ENCODE measurements at places on chromosomes 6 and 20.

DNA sequence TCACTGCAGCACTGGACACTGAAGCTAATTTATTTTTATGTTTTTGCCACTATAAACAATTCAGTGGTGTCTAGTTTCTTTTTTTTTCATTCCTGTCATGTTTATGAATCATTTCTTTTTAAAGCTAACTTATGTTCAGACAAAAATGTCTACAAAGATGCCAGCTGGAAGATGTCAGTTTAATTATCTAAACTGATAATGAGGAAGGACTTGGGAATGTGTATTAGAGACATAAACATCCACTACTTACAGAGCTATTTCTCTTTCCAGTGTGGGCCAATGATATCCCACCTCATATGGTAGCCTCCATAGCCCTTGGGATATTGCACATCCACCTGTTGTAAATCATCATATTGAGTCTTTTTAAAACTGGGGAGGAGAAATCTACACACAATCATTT is 132.1 kb upstream of the FAM184A start:
- DNase-seq, result no peak

DNA sequence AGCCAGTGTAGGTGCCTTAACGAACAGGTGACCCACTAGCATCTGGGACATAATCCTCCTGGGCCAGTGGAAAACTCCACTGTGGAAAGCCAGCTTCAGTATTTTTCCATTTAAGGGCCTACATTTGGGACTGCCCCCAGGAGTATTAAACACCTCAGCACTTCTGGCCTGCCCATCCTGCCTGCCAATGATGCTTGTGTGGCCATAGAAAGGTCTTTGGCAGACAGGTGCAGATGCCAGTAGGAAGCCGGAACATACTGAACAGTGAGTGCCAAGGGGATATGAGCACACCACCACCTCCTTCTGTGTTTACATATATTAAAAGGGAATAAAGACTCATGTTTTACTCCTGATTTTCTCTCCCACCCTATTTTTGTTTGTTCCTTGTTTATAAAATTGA is 19.9 kb downstream of the MCM8 start:
- DNase-seq, result no peak

DNA sequence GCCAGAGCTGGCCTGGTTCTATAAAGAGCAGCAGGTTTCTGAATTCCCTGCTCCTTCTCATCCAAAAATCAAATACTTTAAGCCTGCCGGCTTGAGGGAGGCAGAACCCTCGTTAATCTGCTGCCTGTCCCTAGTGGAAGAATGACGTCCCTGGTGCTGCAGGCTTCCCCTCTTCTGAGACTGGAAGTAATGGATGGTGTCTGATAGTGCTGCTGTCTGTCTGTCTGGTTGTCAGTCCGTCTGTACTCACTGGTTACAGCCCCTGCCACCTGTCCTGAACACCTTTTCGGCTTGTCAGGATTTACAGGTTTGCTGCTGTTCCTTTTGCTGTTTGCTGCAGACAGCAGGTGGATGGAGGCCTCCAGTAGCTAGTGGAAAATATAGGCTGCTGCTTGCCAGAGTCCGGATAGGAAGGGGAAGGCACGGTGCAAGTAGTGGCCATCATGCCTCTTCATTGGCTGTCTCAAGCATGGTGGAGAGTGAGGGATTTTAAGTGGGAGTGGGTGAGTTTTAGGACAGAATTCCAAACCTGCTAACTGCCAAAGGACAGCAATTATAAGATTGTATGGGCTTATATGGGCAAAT is 2.5 kb downstream of the RIMS1 start:
- DNase-seq, result no peak

DNA sequence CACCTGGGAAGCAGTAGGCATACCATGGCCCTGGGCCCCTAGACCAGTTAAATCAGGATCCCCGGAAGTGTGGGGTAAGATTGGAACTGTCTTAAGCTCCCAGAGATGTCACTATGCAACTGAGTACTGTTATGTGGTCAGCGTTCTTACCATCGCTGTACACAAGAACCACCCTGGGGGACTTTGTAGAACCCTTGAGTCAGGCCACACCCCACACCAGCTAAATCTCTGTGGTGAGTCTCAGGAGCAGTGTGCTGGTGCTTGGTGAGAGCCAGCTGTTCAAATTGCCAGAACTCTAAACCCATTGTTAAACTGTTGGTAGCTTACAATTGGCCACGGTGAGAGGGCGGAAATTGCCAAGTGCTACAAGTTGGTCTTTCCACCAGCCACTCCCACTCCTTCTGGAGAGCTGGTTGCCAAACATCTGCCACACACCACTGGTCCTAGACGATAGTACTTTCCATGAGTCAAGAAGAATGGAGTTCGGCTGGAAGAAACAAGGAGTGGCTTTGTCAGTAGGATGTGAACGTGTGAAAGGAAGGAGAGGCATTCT is 80.5 kb upstream of the SYNDIG1 start:
- no peak for DNase-seq

- no peak for DNase-seq
These were observed 198.5 kb upstream of the EYA4 start for GRCh38 chr6:133042550-133043120.

DNA sequence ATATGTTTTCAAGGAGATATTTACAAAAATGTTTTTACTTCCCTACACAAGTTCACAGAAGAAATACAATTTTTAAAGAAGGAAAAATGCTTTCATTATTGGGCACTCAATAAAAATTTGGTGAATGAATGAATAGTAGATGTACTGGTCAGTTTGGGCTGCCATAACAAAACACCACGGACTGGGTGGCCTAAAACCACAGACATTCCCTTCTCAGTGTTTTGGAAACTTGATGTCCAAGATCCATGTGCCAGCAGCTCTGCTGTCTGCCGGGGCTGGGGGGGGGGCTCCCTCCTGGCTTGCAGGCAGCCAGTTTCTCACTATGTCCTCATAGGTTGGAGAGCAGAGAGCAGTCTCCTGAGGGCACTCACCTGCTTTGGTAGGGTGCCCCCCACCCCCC is 62.0 kb downstream of the FAM120B start:
- DNase-seq, result no peak

DNA sequence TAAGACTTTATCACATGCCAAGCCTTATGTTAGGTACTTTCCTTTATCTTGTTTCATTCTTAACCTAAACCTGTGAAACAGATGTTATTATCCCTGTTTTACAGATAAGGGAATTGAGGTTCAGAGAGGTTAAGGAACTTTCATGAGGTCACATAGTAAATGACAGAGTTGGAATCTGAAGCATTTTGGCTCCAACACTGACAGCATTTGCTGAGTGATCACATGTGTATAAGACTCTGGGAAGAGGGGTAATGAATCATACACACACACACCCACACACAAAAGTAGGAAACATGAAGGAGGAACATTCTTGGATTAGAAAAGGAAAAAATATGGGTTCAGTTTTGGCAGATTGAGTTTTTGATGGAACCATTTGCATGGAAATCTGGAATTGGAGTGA is 212.5 kb downstream of the GJA1 start:
- no peak for DNase-seq

DNA sequence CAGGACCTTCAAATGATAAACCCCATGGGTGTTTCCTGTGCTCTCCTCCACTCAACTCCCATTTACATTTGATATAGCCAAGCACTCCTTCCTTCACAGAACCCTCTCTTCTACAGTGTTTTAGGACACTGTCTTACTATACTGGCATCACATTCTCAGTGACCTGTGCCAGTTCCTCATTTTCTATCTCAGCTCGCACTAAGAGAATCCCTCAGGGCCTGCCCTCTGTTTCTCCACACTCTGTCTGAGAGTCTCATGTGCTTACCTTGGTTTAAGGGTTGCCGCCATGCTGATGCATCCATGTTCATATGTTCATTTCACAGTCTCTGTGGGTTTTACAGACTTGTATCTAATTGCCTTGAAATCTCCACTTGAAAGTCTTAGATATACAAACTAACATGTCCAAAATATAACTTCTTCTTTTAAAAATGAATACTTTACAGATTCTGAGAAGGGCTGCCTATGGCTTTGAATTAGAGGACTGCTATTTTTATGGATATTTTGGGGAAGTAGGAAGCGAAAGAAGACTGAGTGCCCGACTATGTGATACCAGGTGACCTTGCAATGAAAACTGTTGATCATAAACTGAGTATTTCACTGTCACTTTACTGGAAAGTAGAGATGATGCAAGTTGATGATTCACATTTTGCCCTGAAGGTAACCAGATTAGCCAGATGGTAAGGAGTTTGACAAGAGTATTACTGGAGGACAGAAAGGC is 153.1 kb upstream of the SIM1 start:
- DNase-seq, result no peak

DNA sequence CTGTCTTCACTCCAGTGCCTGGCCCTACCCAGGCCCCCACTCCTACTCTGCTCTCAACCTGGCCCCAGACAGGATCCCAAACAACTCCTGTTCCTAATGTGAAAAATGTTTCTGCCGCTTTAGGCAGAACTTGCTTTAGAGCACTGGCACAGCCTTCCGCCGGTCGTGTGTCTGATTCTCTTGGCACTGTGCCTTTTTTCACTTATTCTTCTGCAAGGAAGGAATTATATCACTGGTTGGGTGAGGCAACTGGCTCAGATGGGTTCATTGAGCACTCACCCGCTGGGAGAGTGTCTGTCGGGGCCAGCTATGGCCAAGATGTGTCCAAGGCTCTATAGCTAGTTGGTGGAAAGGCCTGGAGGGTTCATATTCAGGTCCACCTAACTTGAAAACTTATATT is 33.6 kb upstream of the HLA-A start:
- DNase-seq, result no peak

DNA sequence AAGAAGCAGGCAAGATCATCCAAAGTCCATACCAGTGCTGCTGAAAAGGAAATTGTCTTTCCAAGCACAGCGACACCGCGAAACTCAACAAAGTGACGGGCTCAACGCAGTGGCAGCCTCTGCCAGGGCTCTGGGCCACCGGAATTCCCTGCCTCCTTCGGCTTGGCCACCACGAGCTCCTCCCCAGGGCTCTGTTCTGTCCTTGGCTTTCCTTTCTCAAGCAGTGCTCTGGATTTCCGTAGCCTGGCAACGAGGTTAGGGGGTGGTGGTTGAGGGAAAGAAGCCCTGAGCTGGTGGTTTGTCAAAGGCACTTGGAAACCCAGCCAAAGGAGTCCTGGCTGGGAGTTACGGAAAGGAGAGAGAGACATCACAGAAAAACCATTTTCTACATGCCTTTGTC is 31.2 kb downstream of the PRR18 start:
- DNase-seq, result no peak

DNA sequence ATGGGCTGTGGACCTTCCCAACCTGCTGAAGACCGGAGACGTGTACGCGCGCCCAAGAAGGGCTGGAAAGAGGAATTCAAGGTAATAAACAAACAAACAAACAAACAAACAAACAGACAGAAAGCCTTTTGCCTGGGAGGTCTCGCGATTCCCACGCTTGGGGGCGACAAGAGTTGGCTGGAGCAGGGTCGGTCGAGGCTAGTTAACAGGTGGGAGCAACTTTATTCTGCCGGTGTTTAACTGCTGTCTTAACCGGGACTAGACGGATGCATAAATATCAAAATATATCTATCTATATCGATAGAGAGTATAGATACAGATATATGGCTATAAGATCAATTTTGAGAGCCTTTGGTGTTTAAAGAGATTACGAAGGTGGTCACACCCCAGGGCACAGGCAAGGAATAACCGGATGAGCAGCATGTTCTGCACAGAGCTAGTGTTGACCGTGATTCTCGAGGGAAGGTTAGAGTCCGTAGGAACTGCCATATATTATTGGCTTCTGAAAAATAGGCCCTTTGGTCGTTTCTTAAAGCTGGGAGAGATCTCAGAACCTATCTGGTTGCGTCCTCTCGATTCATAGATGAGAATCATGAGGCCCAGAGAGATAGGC is 514 bp downstream of the STMND1 start:
- no peak for DNase-seq

DNA sequence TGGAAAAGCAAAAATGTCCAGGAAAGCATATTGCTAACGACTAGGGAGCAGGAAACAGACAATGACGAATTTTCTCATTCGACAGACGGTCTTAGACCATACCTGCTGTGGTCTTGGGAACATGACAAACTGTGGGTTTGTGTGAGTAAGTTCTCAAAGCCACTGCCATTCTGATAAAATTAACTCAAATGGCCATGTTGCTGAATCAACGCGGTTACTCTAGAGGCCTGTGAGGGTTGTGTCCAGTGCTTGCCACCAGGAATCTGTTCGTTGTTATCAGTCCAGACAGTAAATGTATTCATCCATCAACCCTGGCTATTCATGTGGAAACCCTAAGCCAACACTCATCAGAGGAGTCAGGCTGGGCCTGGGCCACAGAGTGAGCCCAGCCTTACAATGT is 124.3 kb downstream of the MYLK4 start:
- no peak for DNase-seq

DNA sequence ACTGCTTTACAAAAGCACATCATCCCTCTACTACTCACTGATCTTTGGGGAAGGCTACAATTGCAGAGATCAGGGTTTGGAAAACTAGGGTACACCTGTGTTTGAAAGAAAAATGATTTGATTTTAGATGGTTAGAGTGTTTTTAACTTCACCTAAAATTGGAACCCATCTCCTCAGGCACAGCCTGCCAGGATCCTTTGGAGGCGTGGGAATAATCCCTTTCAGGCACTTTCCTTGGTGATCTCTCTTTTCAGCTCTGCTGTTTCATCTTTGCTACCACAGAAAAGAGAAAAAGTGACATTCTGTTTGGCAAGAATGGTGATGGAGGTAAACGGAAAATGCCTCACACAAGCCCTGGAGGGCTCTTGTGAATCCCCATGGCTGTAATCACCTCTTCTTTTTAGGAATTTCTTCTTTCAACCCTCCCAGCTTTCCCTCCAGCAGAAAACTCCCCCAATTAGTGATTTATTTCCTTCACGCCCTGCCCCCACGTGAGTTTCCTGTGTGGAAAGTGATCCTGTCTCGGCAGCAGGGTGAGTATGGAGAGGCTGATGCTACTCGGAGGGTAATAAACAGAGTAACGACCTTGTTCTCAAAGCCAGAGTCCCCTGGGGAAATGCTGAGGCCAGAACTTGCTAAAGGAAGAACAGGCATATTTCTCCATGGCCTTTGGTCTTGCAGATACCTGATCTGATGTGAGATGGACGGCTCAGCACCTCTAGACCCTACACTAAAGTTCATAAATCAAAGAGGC is 9.2 kb downstream of the KCNG1 start:
- no peak for DNase-seq

DNA sequence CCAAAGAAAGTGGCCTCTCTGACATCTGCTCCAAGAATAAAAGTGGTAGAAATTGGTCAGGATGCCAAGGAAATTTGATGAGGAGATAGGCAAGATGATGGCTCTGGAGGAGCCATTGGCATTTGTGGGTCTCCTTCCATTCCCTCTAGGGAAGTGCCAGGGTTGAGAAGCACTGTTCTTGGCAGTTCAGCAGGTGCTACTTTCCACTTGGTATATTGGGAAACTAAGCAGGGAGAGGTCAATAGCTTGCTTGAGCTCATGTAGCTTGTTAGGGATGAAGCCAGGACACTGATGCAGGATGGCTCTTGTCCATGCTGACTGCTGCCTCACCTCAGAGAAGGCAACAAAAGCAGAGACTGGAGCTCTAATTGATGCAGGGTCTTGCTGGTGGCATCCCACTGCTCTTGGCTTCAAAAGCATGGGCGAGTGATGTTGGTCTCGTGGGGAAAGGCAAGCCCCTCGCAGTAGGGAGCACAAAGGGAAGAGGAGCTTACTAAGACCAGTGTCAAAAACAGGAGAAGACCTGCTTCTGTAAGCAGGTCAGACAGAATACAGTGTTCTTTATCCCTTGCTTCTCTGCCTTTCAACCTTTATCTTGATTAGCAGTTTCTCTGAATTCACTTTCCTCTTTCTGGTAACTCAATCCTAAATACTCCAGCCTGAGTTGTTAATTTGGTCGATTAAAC is 73.1 kb upstream of the RIPOR2 start:
- DNase-seq, result no peak

Data from CD4-positive, alpha-beta T cell treated with Interleukin-10 for 1 hour (primary cell).